ENCODE measurements at places on chromosomes 2 and 18.

DNA sequence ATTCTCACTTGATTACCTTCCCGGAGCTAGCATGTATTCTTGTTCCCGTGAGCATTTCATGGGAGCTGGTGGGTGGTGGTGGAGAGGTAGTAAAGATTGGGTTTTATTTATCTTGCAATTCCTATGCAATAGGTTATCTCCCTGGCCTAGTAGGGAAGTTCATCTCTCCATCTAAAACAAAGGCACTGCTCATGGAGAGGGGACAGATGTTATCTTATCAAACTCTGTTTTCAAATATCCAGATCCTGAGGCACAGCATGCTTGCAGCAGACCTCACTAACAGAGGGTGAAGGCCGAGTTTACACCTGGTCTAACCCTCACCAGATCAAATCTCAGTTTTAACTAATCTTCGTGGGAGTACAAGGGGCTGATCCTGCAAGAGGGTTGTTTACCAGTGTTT lies 98.9 kb downstream of the CYRIA start:
- no peak for DNase-seq

GRCh38 chr18:28804512-28805202 lies 627.7 kb upstream of the CDH2 start:
- DNase-seq = no peak

GRCh38 chr18:74644713-74645112 lies 47.0 kb downstream of the ZNF407 start:
- no peak for DNase-seq

GRCh38 chr2:11512431-11512830 lies 21.4 kb upstream of the GREB1 start:
- no peak for DNase-seq

DNA sequence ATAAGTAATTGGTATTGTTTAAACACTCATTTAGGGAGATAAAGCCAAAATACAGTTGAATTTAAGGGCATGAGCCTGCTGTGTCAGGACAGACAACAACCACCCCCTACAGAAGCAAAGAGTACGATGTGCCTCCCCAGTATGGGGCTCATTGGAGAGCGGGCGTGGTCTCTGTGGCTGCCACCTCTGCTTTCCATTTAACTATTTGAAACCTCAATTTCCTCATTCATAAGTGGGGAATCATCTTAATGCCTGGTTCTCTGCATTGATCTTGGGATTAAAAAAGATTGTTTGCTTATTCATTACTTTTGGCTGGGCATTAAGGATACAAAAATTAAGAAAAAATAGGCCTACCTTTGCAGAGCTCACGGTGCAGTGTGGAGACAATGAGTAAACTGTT lies 21.4 kb downstream of the KCNS3 start:
- no peak for DNase-seq

GRCh38 chr18:36185157-36185556 lies 2.1 kb upstream of the MOCOS start:
- DNase-seq = no peak

DNA sequence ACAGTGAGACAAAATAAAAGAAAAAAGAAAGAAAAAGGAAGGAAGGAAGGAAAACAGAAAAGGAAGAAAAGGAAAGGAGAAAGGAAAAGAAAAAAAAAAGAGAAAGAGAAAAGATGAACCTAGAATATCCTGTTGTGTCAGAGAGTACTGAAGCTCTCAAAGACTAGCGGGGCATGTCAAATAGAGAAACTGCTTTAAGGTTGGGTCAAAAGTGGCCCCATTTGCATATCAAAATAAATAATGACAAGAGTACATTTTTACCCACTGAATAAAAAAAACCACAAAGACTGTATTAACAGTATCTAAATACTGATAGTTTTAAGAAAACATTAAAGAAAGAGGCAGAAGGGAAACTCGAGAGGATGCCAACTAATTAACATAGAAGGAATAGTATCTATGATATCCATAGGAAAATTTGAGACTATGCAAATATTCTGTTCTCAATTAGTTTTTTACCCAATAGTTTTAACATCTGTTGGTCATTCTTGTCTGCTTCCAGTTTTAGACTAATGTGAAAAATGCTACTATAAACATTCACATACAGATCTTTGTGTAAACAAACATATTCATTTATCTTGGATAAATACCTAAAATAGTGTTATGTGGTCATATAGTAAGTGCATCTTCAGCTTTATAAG lies 53.2 kb downstream of the SFXN5 start:
- DNase-seq = peak; percentile 9

- DNase-seq = peak; percentile 63
Measured at GRCh38 chr2:12861344-12861930, 144.7 kb downstream of the TRIB2 start.

GRCh38 chr2:160325418-160325817 lies 125.3 kb upstream of the ITGB6 start:
- no peak for DNase-seq

DNA sequence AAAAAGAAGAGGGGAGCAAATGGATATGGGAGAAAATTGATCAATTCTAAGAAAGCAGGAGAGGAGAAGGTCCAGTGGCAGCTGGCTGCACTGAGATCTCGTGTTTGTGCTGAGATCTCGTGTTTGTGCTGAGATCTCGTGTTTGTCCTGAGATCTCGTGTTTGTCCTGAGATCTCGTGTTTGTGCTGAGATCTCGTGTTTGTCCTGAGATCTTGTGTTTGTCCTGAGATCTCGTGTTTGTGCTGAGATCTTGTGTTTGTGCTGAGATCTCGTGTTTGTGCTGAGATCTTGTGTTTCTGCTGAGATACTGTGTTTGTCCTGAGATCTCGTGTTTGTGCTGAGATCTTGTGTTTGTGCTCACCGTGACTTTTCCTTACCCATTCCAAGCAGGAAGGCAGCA lies 254.4 kb downstream of the BCL2 start:
- DNase-seq = no peak

DNA sequence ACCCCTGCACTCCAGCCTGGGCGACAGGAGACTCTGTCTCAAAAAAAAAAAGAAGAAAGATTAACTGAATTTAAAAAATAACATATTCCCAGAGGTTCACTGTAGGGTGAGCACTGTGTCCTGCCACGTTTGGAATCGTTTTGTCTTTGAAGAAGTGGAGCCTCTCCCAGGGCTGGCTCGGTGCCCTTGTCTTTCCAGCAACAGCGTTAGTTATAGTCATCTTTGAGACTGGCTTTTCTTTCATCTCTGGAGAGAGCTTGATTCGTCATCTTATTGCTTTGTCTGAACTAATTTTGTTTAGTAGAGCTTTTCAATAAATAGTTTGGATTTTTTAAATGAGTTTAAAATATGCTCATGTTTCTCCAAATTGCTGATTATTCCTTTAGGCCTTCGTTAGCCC lies 50.5 kb downstream of the IMPA2 start:
- DNase-seq = peak; percentile 80

DNA sequence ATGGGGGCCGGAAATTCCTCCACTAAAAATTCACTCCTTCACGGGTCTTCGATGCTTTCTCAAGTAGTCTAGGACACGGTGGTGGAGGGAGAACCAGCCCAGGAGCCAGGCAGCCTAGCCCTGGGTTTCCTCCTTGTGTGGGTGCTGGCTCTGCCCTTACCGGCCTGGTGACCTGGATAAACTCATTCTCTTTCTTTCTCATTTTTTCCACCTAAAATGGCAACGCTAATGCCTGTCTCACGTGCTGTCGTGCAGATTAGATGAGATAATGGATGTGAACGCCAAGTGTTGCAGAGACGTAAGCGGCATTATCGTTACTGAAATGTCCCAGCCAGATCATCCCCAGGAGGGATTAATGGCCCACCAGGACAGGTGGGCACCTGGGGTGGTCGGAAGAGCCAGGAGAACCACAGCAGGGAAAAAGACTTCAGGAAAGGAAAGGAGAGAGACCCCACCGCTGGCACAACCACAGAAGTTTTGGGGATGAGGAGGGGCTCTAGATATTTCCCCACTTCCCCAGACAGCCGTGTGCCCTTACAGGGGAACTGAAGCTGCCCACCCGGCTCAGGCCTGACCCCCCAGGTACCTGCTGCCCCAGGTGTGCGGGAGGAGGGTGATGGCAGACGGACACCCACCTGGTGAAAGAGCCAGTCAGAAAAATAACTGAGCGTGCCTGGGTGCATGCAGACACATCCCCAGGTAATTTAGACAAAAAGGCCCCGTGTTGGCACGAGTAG lies 100.8 kb upstream of the ASAP2 start:
- DNase-seq = no peak

DNA sequence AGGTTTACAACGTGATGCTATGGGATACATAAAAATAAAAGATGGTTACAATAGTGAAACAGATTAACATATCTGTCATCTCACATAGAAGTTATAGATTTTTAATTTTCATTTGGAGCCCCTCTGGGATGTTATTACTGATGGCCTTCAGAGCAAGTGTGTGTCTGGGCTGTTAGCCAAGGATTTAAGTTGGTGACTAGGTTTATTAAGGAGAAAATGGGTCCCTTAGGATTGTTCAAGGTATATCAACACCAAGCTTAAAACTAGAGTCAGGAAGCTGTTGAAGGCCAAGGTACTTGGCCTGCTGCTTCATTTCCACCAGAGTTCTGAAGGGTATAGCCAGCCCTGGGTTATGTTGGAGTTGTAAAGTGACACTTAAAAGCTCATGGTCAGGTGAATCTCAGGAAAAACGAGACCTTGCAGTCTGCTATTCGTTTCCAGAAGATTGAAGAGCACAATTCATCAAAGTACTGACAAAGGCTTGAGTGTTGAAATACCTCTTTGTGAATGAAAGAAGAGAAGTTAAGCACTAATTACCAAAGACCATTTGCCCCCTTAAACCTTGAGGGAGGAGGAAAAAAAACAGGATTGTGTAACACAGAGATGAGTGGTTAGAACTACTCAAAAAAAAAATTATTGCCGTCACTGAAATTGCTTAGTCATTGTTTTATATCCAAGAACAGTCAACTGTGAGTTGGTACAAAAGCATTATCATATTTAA lies 48.4 kb downstream of the MAP2 start:
- peak; percentile 76 for DNase-seq

DNA sequence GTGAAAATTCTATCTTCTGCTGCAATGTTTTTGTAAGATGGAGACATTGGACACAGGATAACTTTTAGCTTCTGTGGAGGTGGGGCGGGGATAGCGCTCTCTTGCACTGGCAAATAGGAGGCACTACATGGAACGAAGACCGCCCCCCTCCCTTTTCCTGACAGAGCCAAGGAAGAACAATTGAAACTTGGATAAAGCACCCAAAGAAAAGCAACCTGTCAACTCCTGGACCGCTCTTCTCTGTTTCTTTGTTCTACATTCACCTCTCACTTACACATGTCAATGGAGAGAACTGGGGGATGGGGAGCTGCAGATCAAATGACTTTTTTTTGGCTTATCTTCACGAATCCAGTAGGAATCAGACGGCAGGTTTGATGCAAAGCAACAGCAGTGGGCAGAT lies 126.3 kb upstream of the CHAC2 start:
- DNase-seq = no peak

DNA sequence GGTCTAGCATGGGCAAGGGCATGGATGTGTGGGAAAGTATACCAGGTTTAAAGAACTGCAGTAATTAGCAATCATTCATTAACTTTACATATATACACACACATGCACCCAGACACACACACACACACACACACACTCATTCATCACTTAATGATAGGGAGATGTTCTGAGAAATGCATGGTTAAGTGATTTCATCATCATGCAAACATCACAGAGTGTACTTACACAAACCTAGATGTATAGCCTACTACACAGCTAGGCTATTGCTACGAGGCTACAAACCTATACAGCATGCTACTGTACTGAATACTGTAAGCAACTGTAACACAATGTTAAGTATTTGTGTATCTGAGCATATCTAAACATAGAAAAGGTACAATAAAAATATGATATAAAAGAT lies 83.6 kb downstream of the COLEC12 start:
- DNase-seq = peak; percentile 80

- no peak for DNase-seq
Measured at GRCh38 chr2:69762513-69763494, 20.9 kb downstream of the ANXA4 start.

GRCh38 chr2:18514526-18515461 lies 45.7 kb downstream of the RDH14 start:
- DNase-seq = no peak

GRCh38 chr2:157759855-157760254 lies 116.3 kb downstream of the ACVR1 start:
- DNase-seq = no peak

GRCh38 chr2:37916512-37917082 lies 8.5 kb upstream of the RMDN2 start:
- DNase-seq = peak; percentile 90

DNA sequence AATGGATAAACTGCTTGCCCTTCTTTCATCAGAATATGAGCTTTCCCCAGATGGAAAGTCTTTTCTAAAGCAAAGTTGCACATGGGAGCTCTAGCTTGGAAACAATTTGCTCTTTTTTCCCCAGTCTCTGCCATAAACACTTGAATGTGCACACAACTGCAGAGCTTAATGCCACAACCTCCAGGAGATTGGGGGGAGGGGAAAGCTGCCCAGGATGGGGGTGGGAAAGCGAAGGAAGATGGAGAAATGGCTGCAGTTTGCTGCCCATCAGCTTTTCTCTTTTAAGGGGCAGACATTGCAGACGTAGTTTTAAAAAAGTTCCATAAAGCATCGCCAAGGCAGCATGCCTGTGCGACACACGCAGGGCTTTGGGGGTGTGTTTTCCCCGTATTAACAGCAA lies 1.5 kb downstream of the ACKR3 start:
- no peak for DNase-seq

DNA sequence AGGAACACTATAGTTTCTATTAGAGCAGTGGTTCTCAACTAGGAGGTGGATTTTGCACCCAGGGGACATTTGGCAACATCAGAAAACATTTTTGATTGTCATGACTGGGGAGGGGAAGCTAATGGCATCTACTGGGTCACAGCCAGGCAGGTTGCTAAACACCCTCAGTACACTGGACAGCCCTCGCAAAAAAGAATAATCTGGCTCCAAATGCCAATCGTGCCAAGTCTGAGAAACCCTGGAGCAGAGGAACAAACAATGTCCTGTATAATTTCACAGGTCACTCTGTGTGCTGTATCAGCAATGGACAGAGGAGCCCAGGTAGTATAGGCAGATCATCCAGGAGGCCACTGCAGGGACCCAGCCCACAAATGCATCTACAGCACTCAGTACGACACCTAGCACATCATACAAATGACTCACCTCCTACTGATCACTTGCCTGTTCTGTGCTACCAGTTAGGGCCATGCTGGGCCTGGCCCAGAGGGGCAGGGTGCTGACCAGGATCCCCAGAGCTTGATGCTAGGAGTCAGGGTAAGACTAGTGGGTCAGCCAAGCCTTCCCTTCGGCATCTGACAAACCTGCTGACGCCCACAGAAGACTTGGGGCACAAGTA lies 37.6 kb downstream of the SFXN5 start:
- no peak for DNase-seq

GRCh38 chr2:207833251-207833751 lies 63.6 kb upstream of the FZD5 start:
- no peak for DNase-seq

GRCh38 chr2:29987146-29987545 lies 65.8 kb upstream of the ALK start:
- no peak for DNase-seq

- no peak for DNase-seq
Measured at GRCh38 chr2:16030206-16031057, 90.1 kb downstream of the MYCN start.

- no peak for DNase-seq
Measured at GRCh38 chr2:67835266-67835665, 227.5 kb downstream of the C1D start.

- DNase-seq = peak; percentile 35
Measured at GRCh38 chr2:6866275-6866671, 566 bp upstream of the CMPK2 start.

GRCh38 chr2:214088536-214088935 lies 322.3 kb upstream of the VWC2L start:
- DNase-seq = no peak
